Pancreas (tissue), 10 donors: ENCODE measurements at places on chromosomes 2 and 18. TPM values are rescaled to one million over a fixed set of nuclear protein-coding genes. Genes with fewer than 3 reads are reported as not detected.

RAD51AP2 gene
- 0.12 TPM for total RNA-seq

ELOA2 gene
- total RNA-seq: not detected

MC4R gene
- total RNA-seq: not detected

DNA sequence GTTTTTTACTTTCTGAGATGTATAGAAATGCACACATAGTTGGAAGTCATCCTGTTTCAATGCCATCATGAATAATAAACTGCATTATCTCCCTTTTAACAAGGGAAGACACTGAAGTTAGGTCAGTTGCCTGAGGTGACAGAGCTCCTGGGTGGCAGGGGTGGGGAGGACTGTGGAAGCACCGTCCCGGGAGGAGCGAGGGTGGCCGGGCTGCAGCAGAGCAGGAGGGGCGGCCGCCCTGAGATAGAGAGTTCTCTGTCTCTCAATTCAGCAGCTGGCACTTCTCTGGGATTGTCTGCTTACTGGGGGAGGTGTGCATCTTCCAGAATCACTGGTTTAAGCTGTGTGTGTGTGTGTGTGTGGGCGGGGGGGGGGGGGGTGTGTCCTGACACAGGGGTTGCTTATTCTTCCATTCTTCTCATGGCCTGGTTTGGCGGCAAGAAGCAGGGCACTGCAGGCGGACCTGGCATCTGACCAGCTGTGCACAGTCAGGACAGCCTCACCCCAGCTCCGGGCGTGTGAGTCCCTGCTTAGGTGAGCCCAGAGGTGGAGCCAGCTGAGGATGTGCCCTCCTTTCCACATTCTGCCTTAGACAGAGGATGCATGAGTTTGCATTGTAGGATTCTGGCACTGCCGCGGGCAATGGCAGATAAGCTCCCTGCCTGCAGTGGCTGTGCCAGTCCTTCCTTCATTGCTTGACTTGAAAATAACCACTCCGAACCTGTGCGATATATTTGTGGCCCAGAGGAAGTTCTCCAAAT lies 40.4 kb downstream of the VWA3B start:
- no peak overlapping the region for H3K4me3 ChIP-seq

GRCh38 chr2:29950481-29950880 lies 29.1 kb upstream of the ALK start:
- H3K36me3 ChIP-seq: no peaks in the 10 kb centered on the region
- H3K27ac ChIP-seq: no peak overlapping the region
- no peak for DNase-seq
- H3K4me1 ChIP-seq: no peaks in the 10 kb centered on the region
- no peaks in the 10 kb centered on the region for H3K27me3 ChIP-seq

QPCT gene
- total RNA-seq: 1.7 TPM

TSPYL6 gene
- total RNA-seq: not detected

C2orf66 gene
- total RNA-seq: not detected

DNA sequence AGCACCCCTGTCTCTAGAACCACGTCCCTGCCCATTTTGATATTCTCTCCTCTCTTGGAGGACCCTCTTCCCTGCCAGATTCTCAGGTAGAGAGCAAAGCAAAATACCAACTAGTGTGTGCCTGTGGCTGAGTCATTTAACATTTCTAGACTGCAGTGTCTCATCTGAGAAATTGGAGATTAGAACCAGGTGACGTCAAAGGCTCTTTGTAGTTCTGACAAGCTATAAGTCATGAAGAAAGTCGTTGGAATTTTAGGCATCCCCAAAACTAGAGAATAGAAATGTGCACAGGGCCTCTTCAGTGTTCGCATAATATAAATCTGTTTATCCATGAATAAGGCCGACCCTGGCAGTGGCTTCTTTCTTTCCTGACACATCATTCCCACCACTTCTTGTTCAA lies 74.4 kb upstream of the TANC1 start:
- H3K4me1 ChIP-seq: no peaks in the 10 kb centered on the region
- H3K27me3 ChIP-seq: no peaks in the 10 kb centered on the region
- no peak overlapping the region for H3K4me3 ChIP-seq
- H3K36me3 ChIP-seq: no peaks in the 10 kb centered on the region
- no peak overlapping the region for H3K27ac ChIP-seq

- H3K27me3 ChIP-seq: no peaks in the 10 kb centered on the region
- no peaks in the 10 kb centered on the region for H3K36me3 ChIP-seq
- no peak overlapping the region for H3K27ac ChIP-seq
- H3K4me1 ChIP-seq: no peaks in the 10 kb centered on the region
Observed at GRCh38 chr18:2495381-2495780, 75.9 kb downstream of the METTL4 start.

- H3K4me1 ChIP-seq: no peaks in the 10 kb centered on the region
- peak overlapping the region; percentile 56 for H3K4me3 ChIP-seq
- no peaks in the 10 kb centered on the region for H3K36me3 ChIP-seq
- no peak overlapping the region for H3K27ac ChIP-seq
Observed at GRCh38 chr2:222306393-222307142, 7.8 kb upstream of the PAX3 start.

- H3K36me3 ChIP-seq: no peaks in the 10 kb centered on the region
- no peaks in the 10 kb centered on the region for H3K4me1 ChIP-seq
- H3K27ac ChIP-seq: no peak overlapping the region
- DNase-seq: no peak
- H3K4me3 ChIP-seq: no peak overlapping the region
Observed at GRCh38 chr2:50466685-50467084, 565.2 kb downstream of the NRXN1 start.

DNA sequence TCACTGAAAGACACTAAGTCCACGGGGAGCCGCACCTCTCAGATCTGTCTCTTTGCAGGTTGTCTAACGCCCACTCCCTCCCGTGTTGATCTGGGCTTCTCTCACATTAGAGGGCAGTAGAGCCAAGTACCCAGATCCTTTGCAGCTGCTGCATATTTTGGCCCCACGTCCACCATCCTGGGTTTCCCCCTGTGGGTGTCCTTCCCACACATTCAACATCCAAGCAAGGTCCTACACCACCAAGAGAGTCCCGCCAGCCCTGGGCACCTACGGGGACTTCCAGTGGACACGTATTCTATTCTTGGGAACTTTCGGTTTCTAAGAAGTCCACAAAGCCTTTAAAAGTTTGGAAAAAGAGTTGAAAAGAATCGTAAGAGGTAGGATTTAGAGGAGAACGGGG lies 116.6 kb downstream of the ATL2 start:
- H3K4me1 ChIP-seq: no peaks in the 10 kb centered on the region
- no peaks in the 10 kb centered on the region for H3K27me3 ChIP-seq
- no peak for DNase-seq
- no peak overlapping the region for H3K4me3 ChIP-seq
- H3K36me3 ChIP-seq: no peaks in the 10 kb centered on the region

TRIB2 gene
- total RNA-seq: 6.4 TPM

DNA sequence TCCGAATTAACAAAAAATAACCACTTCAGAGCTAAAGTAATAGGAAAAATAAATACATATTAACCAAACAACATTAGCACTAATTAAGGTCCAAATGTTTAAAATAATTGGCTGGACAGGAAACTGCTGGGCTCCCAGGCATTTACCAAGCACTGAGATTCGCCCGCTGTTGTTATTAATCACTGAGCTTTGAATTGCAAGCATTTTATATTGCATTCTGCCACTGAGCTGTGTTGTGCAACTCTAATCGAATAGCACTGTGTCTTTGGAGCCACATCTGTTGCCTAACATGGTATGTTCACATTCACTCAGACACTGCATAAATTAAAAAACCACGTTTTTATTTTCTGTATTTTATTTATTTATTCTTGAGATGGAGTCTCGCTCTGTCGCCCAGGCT lies 88.9 kb downstream of the SOWAHC start:
- H3K36me3 ChIP-seq: no peaks in the 10 kb centered on the region
- peaks cover 9% of the 10 kb centered on the region for H3K4me1 ChIP-seq
- DNase-seq: no peak
- H3K4me3 ChIP-seq: no peak overlapping the region
- H3K27me3 ChIP-seq: no peaks in the 10 kb centered on the region

NOSTRIN gene
- total RNA-seq: 31.1 TPM

SKOR2 gene
- total RNA-seq: not detected

- H3K36me3 ChIP-seq: no peaks in the 10 kb centered on the region
- no peak overlapping the region for H3K27ac ChIP-seq
- no peaks in the 10 kb centered on the region for H3K27me3 ChIP-seq
- no peak for DNase-seq
- no peaks in the 10 kb centered on the region for H3K4me1 ChIP-seq
Observed at GRCh38 chr2:203346612-203347011, 18.4 kb downstream of the ABI2 start.

- H3K4me1 ChIP-seq: no peaks in the 10 kb centered on the region
- no peak overlapping the region for H3K27ac ChIP-seq
- DNase-seq: no peak
- H3K27me3 ChIP-seq: no peaks in the 10 kb centered on the region
- H3K4me3 ChIP-seq: no peak overlapping the region
Observed at GRCh38 chr2:72325592-72326422, 178.1 kb upstream of the CYP26B1 start.
